ENCODE measurements at places on chromosomes 5 and 9.

DNA sequence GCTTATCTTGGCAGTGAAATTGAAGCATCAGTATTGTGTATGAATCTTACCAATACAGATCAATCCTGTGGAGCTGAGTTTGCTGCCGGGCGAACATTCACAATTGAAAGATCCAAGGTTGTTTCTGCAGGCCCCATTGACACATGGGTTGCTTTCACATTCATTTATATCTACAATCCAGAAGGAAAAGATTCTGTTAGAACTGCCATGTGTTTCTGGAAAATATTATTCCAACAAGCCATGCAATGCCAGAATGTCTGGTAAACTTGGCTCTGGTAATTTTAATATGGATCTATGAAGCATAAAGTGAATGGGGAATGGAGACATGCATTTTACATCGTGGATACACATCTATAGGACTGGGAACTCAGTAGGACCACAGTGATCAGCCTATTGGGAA, 180.8 kb downstream of the FBN2 start:
- DNase-seq, result no peak

DNA sequence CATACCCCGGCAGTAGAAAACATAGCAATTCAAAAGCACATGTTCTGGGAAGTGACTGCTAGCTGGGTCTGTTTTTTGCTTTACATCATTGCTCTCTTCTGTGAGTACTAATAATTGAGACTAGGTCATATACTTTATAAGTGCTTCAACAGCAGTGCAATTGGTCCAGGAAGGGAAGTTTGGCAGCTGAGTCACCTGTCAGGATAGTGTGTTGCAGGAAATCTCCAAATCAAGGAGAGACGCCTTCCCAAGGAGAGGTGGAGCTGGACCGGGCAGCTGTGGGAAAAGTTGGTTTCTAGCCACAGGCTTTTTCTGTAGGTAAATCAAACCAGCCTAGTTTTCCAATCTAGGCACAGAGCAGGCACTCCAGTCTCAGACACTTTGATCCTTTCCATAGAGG, 330.1 kb downstream of the ENC1 start:
- no peak for DNase-seq

DNA sequence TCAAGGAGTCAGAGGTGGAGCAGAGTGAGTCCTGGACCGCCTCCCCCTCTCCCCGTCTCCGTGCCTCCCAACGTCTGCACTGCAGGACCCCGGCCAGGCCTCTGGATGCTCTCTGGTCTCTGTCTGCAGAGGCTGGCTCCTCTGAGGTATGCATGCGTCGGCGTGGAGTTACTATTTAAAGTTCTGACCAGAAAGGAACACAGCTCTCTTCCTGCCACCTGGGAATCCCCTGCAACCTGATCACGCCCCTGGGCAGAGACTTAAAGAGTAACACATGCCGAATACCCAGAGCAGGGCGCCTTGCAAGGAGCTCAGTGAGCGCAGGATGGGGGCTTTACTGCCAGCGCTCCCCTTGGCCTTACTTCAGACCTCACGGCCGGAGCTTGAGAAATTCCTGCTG, 16.0 kb downstream of the ANXA6 start:
- peak; percentile 81 for DNase-seq

- DNase-seq, result no peak
Observed at GRCh38 chr5:118353970-118354369, 634.4 kb downstream of the DTWD2 start.

GRCh38 chr5:104045987-104046386, 483.4 kb upstream of the NUDT12 start:
- no peak for DNase-seq

DNA sequence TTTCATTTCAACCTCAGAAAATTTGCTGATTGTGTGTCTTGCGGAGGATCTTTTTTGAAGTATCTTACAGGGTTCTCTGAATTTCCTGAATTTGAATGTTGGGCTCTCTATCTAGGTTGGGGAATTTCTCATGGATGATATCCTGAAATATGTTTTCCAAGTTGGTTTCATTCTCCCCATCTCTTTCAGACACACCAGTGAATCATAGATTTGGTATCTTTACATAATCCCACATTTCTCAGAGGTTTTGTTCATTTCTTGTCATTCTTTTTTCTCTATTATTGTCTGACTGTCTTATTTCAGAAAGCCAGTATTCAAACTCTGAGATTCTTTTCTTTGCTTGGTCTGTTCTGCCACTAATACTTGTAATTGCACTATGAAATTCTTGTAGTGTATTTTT, 456.9 kb downstream of the PRELID2 start:
- DNase-seq, result no peak

- DNase-seq, result no peak
Observed at GRCh38 chr5:68644971-68645370, 429.4 kb downstream of the PIK3R1 start.

DNA sequence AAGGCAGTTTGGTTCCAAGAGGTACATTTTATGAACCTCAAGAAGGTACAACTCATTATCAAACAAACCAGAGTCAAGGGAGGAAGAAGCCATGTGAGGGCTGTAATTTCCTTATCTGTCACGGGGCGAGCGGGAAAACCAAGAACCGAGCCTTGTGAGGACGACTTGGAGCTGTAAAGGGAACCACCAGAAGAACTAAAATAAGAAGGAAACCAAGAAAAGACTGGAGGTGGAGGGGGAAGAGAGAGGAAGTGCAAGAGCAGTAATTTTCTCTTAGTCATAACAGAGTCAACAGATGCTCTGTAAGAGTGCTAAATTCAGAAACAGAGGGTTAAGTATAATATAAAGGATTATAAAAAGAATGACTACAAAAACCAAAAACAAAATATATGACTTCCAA, 127.1 kb downstream of the DIRAS2 start:
- DNase-seq, result no peak

GRCh38 chr5:35919191-35919590, 19.2 kb downstream of the CAPSL start:
- no peak for DNase-seq

DNA sequence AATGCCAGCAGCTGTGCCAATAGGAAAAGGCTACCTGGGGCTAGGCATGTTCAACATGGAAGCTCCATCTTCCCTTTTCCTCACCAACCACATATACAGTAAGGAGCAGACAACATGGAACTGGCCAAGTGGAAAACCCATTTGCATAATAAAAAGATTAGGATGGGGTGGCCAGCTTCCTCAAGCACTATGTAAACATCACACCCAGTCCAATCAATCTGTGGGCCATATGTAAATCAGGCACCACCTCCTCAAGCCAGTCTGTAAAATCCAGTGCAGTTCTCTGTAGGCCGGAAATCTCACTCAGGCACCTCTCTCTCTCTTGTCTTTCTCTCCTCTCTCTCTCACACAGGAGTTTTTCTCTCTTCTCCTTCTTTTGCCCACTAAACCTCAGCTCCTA, 360.2 kb upstream of the GRIA1 start:
- DNase-seq, result no peak

DNA sequence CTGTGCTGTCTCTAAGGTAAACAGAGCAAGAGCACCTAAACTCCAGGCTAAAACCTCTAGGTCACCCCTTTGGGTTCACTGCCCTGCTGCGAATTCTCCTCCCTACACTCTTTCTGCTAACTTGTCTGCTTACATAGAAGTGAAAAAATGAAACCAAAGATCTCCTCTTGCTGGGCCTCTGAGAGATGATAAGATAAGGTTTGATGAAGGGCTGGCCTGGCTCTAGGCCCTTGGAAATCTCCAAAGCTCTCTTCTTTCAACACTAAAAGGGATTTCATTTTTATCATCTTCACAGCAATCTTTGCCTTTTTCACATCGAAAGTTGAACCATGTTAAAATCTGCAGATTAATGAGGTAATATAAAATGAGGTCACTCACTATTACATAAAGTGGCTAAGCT, 450.8 kb upstream of the TLE4 start:
- no peak for DNase-seq

- no peak for DNase-seq
Observed at GRCh38 chr9:27712806-27713205, 139.5 kb upstream of the C9orf72 start.

- peak; percentile 67 for DNase-seq
Observed at GRCh38 chr9:136624184-136624951, 38.3 kb upstream of the EGFL7 start.

- DNase-seq, result peak; percentile 83
Observed at GRCh38 chr9:137149942-137150616, 11.1 kb downstream of the GRIN1 start.

GRCh38 chr5:68382640-68383039, 167.1 kb downstream of the PIK3R1 start:
- no peak for DNase-seq

GRCh38 chr9:69120380-69121154, 53.5 kb upstream of the TJP2 start:
- peak; percentile 93 for DNase-seq

- DNase-seq, result no peak
Observed at GRCh38 chr9:120876842-120877240, at the start of gene PHF19. Gene PHF19, minus strand, starts transcription at chr9:120877188. Its CDS starts 2,447 bp downstream, at chr9:120874741.

- DNase-seq, result no peak
Observed at GRCh38 chr5:144142824-144143162, 27.7 kb downstream of the YIPF5 start.

GRCh38 chr5:65037831-65038815, 269.4 kb downstream of the CWC27 start:
- DNase-seq, result peak; percentile 75

DNA sequence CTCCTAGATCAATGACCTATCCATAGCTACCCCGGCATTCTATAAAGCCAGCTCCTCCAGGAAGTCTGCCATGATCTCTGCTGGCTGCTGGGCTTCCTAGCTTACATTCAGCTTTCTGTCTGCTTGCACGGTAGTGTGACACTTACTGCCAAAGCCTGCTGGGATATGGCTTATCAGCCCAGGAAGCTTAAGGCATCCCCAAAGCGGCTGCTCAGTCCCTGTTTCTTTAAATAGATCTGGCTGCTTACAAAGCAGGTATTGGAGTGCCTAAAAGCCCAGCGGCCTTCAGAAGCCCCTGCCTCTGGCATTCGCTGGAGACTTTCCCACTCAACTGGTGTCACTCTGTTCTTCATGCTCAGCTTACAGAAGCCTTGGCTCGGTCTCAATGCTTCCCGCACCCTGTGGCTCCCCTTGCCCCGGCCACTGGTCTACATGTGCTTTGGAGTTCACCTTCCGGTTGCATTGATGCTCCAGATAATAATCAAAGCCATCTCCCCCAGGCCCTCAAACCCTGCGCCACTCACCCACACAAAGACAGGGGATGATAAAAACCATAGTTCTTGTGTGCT, 31.3 kb upstream of the STRBP start:
- DNase-seq, result no peak

GRCh38 chr5:95417971-95418370, 26.8 kb downstream of the FAM81B start:
- DNase-seq, result no peak

DNA sequence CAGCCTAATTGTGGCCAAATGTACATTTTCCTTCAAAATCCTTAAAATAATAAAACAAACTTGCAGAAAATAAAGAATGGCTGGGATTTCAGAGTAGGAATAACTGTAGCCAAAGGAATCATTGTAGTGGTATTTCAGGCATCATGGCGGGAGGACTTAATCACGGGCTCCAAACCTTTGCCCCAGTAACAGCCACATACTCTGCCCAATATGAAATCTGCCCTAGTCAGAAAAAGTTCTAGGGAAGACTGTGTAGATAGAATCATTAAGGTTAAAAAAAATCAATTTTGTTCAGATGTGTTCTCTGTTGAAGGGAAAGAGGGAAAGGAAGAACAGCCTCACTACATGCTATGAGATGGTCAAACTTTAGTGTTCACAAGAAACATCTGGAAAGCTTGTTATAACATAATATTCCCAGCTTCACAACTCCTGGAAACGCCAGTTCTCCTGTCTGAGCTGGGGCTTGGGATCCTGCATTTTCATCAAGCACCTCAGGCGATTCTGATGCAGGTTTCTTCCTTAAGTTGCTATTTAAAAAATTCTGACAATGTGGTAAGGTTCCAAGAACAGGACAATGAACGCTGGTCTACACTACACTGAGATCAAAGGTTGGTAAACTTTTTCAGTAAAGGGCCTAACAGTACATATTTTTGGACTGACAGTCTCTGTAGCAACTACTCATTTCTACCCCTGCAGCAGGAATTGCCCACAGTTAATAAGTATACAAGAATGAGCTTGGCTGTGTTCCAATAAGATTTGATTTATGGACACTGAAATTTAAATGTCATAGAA, 87.9 kb downstream of the CEMIP2 start:
- DNase-seq, result no peak

GRCh38 chr5:132498152-132498551, 7.6 kb upstream of the IRF1 start:
- DNase-seq, result no peak

DNA sequence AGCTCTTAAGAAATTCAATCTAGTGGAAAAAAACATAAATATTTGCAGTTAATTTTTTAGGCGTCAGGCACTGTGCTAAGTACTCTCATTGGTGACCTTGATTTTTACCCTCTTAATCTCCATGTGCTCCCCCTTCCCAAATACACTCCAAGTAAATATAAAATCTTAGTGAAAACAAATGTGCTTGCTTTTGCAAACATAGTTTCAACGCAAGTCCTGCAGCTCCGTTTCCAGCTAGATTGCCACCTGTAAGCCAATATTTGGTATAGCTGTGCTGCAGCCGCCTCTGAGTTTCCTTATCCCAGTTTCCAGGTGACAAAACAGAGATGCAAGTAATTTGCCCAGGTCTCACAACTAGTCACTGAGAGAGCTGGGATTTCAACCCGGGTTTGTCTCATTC, 1.9 kb upstream of the MTMR12 start:
- DNase-seq, result no peak

GRCh38 chr5:170503990-170504596, at the start of gene KCNIP1:
Gene KCNIP1, plus strand, starts transcription at chr5:170504020.
- DNase-seq, result peak; percentile 92

GRCh38 chr5:73540192-73540591, 25.2 kb downstream of the ANKRA2 start:
- no peak for DNase-seq

GRCh38 chr9:123425261-123425821, 69.3 kb downstream of the CRB2 start:
- no peak for DNase-seq

- DNase-seq, result no peak
Observed at GRCh38 chr9:78001946-78002731, 29.5 kb downstream of the GNAQ start.

GRCh38 chr5:133340002-133340755, 272.2 kb downstream of the FSTL4 start:
- no peak for DNase-seq

DNA sequence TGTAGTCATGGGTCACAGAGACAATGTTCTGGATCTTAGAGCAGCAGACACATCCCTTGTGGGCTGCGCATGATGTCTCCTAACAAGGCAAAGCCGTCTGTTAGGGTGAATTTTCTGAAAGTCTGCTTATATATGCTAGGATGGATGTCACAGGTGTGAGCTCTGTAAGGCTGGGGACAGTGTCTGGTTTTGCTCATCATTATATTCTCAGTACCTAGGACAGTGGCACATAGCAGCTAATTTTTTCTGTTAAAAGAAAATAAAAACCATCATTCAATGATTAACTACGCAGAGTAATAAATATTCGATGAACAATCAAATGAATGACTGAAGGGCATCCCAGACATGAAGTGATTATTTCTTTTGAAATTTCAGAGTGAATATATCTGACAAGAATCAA, 52.9 kb upstream of the FAM169A start:
- DNase-seq, result no peak

DNA sequence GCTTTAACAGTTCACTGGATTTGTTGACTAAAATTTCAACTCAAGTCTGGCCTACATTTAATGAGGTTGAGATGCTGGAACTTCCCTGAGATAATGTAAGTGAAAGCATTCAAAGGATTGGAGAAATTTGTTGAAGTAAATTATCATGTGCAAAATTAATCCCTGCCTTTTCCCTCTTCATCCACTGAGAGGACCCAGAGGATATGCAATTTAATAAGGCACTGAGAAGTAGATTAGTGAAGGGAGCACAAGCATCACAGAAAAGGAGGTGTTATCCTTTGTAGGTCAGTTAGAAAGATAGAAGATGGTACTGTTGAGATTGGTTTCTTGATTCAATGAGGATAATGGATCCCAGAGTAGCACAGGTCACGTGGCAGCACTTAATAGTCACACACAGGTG, 42.6 kb upstream of the ANKRD31 start:
- no peak for DNase-seq
